NCI-H1417 (cell line): ENCODE measurements at places on chromosomes 16 and 17.
A peak's percentile ranks its signal among the peaks of the same experiment; 100 is the strongest.

DNA sequence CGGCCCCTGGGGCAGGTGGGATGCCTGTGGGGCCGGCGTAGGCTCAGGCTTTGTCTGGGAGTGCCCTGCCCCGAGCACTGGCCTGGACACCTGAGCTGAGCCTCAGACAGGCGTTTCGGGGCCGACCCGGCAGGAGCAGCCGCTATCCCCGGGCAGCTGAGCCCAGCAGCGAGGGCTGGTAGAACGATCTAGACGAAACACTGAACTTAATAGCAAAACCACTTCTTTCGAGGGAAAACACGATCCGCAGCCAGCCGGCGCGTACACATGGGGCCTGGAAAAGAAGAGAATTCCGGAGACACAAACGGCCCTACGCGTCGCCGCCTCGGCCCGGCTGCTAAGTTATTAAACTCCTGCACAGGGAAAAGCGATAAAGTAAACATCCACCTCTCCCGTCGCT lies 22.0 kb upstream of the SSTR5 start:
- no peak for DNase-seq

GRCh38 chr16:1175566-1176279 lies 22.8 kb downstream of the CACNA1H start:
- no peak for DNase-seq

DNA sequence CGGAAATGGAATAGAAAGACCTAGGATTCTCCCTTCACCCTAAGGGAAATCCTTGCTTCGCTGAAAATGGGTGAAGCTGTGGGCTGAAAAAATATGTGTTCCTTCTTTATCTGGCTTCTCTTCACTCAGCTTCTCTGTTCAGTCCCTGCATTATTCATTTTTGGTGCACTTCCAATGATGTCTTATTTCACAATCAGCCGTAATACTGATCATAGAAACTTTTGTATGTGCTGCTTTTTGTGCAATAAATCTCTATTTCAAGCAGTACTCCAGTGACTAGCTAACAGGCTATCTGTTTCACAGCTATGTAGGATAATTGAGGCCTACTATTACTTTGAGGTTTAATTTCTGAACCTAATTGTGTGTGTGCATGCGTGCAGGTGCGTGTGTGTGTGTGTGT lies 144.6 kb downstream of the FOXL1 start:
- no peak for DNase-seq

DNA sequence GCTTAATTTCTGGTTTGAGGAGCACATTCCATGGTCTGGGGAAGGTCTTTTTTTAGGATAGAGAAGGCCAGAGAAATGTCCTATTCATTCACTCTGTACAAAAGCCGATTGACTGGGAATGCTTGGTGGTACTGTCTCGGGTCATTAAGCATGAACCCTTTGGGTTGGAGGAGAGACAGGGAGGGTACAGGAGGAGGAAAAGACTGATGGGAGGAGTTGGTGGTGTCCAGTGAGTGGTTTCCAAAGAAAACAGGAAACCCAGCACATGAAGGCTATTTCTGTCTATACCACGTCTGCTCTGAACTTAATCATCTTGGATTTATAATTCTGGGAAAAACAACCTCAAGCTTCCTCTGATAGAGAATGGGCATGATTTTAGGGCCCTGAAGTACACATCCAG lies 111.9 kb downstream of the XYLT1 start:
- no peak for DNase-seq

GRCh38 chr16:25110387-25110947 lies 1.1 kb upstream of the LCMT1 start:
- no peak for DNase-seq

DNA sequence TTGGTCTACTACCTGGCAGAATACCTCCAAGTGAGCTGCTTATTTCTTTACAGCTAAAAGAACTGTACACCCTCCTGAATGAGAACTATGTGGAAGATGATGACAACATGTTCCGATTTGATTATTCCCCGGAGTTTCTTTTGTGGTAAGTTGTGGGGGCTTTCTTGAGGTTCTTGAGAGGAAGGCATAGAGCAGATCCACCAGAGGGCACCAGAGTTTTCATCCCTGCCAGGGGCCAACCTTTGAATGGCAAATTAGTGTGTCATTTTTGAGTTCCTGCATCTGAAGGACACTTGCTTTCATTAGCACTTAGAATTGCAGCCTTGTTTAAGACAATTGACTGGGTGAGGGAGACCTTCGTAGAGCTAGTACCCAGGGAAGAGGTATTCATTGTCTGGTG lies 35.0 kb downstream of the NMT1 start:
- no peak for DNase-seq

DNA sequence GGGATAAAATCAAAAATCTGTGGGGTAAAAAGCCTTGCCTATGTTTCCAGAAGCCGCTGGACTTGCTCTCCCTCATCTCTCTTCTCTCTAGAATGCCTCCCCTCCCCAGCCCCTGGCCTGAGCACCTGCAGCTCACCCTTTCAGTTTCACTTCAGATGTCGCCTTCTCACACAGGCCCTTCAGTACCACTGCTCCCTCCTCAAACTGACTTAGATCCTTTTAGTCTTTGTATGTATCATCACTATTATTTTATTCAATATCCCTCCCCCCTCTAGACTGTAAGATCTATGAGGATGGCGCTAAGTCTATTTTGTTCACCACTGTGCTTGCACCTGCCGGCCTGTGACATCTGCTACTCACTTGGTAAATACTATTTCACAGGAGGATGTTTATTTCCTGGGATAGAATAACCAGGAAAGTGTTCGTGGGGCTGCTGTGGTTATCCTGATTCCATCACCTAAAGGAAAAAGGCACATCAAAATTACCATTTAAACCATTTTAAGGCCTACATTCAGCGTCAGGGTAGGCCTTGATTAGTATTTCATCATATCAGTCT lies 122.3 kb downstream of the MRTFB start:
- DNase-seq: peak; percentile 78

DNA sequence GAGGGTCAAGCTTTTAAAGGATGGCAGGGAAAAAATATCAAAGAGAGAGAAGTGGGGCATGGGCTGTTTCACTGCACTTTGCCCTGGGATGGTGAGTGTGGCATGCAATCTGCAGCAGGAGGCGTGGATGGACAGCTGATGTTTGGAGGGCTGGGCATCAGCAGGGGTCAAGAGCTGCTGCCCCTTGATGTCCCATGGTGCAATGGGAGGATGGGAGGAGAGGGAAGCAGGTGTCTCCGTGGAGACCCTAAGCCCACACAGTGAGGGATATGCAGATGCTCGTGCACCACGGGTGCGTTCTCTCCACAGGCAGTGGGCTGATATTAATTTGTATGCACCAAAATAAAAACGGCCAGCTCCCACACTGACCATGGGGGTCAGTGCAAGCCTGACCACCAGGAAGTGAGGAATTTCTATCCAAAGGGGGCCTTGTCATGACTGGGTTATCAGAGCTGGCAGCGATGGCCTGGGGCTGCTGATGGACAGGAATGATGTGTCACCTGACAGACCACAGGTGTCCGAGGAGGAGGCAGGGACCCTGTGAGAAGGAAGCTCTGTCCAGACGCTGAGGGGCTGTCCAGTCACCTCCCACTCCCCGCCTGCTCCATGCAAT lies 183.6 kb downstream of the IRF8 start:
- no peak for DNase-seq

- no peak for DNase-seq
These were observed 632 bp downstream of the SLC9A5 start for GRCh38 chr16:67249178-67250044.

DNA sequence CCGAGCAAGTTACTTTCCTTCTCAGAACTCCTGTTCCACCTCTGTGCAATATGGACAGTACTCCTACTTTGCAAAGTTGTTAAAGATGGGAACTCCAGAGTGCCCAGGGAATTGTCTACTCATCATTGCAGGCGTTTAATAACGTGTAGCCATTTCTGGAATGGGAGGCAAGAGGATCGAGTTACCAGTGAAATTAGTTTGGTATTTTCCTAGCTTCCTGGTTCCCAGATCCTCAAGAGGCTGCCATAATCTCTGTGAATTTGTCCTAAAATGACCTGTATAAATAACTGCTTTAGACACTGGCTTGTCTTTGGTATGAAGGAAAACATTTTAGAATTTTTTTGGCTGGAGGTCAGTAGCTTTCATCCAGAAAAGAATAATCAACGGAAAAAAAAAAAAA lies 27.7 kb downstream of the WWOX start:
- no peak for DNase-seq

DNA sequence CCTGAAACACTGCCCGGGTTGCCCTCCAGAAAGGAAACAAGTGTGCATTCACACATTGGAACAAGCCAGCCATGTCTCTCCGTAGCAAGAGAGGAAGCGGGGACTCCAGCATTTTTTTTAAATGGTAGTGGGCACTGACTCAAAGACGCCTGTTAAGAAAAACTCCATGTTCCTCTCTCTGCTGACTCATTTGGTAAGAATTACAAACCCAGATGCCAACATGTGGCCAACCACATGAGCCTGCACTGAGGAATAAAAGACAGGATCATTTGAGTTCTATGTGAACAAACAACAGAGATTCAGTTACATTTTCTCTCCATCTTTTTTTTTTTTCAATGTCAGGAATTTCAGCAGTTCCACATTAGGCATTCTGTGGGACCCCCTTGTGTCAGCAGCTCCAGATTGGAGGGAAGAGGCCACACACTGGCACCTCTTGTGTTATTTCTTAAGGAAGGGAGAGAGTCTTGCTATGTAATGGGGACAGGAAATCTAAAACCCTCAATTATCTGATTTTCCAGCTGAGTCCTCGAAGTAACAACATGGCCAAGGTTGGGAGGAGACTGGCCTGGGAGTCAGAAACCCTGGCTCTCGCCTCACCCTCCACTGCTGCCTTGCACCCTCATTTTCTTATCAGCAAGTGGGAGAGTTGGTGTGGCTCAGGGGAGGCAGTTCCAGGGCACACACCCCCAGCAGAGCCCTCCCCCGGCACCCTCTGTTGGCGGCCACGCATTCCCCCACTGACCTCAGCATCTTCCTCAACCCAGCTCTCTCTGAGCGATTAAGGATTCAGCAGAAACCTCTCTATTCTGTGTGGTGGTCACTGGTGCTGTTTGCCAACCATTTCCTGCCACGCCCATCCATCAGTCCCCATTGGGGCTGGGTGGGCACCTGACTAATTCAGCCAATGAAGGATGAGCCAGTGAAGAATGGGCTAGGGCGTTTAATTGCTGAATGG lies 173.0 kb downstream of the FOXL1 start:
- no peak for DNase-seq

GRCh38 chr17:75591722-75592302 lies 4.2 kb downstream of the MYO15B start:
- DNase-seq: no peak

- no peak for DNase-seq
These were observed 21.6 kb upstream of the MED9 start for GRCh38 chr17:17455173-17455572.

- no peak for DNase-seq
These were observed 59.7 kb downstream of the MYH13 start for GRCh38 chr17:10313037-10313672.

- DNase-seq: no peak
These were observed 22.9 kb upstream of the PECAM1 start for GRCh38 chr17:64413513-64413912.

DNA sequence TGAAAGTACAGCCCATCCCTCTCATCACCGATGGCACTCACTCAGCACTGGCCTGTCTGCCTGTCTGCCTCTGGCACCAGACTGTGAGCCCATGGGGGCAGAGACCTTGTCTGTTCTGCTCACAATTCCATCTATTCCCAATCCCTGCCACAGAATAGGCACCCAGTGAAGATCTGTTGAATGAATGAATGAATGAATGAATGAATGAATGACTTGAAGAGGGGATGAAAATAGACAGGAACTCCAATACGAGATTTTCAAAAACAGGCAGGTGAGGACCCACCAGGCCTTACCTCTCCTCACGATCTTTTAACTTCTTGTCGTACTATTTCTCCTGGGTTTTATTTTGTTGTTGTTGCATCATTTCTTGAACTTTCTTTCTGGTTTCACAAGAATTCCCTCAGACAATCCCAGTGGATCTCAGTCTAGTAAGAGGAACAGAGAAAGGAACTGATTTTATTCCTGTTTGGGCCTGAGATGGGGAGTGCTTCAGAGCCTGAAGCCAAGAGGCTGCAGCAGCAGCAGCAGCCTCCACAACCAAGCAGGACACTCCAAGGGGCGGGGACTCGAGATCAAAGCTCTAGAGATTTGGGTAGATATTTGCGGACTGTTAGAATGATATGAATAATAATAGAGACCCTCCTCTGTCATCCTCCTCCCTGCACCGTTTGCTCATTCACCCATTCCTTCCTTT lies 17.7 kb downstream of the KRT9 start:
- DNase-seq: no peak

DNA sequence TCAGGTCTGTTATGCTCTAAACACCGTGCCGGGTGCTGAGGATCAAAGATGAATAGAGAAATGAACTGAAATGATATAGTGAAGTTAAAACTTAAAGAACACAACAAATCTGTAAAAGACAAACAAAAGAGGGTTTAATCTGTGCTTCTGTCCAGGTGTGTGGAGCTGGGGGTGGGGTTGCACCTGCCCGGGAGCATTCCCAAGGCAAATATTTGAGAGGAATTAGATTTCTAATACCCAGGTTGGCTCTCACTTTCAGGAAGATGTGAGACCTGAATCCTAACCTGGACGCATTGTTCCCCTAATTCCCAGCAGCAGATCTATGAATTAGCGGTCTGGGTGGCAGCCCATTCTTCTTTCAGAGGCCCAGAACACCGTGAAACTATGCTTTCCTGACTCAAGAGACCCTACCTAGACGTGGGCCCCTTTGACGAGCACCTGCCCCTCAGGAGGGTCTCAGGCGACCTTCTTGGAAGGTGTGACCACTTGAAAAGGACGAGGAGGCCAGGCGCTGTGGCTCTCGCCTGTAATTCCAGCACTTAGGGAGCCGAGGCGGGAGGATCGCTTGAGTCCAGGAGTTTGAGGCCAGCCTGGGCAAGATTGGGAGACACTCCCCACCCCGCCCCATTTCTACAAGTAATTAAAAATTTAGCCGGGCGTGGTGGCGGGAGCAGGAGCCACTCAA lies 677 bp upstream of the RANGRF start:
- DNase-seq: no peak

DNA sequence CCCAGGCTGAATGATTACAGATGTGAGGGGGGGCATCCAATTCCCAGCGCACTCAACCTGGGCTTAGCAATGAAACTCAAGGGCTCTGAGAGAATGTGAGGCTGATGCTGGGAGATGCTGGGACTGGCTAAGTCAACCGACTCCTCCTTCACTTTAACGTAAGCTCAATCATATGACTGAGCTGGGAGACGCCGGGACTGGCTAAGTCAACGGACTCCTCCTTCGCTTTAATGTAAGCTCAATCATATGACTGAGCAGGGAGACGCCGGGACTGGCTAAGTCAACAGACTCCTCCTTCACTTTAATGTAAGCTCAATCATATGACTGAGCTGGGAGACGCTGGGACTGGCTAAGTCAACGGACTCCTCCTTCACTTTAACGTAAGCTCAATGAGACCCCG lies 179.4 kb downstream of the VPS53 start:
- DNase-seq: no peak

GRCh38 chr17:5024604-5025003 lies 10.6 kb downstream of the SLC52A1 start:
- DNase-seq: no peak

DNA sequence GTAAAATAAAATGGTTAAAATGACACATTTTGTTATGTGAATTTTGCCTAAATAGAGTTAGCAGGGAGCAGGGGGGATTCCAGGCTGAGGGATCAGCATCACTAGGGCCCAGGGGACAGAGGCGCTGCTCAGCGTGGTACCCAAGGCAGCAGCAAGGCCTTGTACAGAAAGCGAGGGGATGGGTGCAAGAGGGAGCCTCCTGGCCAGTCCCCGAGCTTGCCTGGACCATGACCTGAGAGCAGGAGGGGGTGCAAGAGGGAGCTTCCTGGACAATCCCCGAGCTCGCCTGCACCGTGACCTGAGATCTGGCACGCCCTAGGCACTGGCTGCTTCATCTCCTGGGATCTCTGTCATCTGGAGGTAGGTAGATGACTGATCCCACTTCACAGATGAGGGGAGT lies 17.3 kb upstream of the JPH3 start:
- DNase-seq: no peak
